ENCODE measurements at places on chromosomes 5 and 9.

- no peak for DNase-seq
These were observed 1025.1 kb upstream of the C9orf72 start for GRCh38 chr9:28598408-28598807.

GRCh38 chr9:18665947-18666346 is 192.0 kb downstream of the ADAMTSL1 start:
- DNase-seq, result no peak

DNA sequence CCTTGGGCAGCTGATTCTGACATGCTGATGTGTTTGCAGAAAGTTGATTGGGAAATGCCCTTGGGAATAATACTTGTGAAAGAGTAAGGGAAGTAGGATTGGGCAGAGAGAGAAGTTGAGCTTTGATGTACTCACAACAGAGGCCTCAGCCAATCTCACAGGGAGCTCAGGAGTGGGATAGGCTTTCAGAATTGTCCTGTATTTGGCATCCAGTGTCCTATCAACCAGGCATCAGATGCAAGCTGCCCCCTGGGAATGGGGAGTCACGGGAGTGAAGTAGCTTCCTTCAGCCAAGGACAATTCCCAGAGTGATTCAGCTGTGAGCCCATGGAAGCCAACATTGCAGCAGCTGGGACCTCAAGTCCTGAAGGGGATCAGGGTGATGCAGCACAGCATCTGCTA is 39.6 kb downstream of the DMAC1 start:
- no peak for DNase-seq

GRCh38 chr5:148343603-148344487 is 8.5 kb downstream of the SPINK9 start:
- DNase-seq, result no peak

- DNase-seq, result no peak
These were observed 146.4 kb upstream of the SMIM23 start for GRCh38 chr5:171639205-171639621.

GRCh38 chr9:99511723-99512122 is 289.6 kb downstream of the SEC61B start:
- DNase-seq, result no peak

DNA sequence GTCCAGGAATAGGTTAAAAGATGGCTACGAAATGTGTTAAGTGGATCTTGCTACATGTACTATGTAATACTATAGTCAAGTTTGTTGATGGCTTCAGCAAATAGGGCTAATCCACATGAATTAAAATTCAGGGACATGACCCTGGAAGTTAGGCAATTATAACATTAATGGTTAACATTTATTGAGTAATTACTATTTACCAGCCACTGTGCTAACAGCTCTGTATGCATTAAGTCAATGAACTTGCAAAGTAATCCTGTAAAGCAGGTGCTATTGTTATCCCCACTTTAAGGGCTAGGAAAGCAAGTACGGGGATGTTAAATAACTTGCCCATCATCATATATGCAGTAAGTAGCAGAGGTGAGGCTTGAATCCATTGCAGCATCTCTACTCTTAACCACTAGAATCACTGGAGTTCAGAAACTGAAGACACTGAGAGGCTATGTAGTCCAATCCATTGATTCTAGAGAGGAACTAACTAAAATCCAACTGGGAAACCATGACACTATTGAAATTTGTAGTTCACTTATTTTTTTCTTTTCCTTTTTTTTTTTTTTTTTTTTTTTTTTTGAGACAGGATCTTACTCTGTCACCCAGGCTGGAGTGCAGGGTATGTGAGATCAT is 77.5 kb upstream of the SPINK5 start:
- no peak for DNase-seq

DNA sequence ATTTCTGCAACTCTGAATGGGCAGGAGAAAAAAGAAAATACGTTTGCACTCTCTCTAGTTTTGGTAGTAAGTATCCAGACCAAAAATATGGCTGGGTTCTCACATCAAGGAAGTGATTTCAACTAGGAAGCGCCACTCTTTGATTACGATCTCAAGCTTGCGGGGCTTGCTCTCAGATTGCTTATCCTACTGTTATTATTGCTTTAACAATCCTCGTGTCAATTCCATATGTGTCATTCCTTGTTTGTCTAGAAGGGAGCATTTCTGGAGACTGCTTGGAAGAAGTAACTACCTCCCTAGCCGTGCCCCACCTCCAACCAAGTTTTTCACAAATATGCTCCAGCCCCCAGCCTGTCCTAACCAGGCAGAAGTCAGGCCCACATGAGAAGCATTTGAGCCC is 3.5 kb downstream of the PRUNE2 start:
- no peak for DNase-seq

DNA sequence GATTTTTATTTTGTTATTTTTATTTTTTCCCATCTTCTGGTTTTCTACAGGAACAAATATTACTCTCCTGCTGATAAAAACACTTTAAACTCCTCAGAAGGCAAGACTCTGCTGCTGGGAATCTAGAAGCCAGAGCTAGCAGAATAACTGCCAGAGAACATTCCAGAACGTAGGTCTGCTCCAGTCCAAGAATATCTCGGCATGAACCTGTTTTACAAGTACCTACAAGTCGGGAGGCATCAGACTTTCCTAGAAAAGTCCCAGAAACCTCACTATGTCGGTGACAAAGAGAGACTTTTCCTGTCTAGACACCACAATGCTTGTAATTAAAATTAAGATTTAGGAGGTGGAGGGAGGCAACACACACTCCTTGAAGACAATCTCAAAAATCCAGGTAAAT is 41.4 kb downstream of the FABP6 start:
- no peak for DNase-seq

GRCh38 chr5:148378670-148379069 is 5.1 kb upstream of the FBXO38 start:
- DNase-seq, result no peak

- DNase-seq, result no peak
These were observed 9.5 kb upstream of the NADK2 start for GRCh38 chr5:36251218-36251617.

DNA sequence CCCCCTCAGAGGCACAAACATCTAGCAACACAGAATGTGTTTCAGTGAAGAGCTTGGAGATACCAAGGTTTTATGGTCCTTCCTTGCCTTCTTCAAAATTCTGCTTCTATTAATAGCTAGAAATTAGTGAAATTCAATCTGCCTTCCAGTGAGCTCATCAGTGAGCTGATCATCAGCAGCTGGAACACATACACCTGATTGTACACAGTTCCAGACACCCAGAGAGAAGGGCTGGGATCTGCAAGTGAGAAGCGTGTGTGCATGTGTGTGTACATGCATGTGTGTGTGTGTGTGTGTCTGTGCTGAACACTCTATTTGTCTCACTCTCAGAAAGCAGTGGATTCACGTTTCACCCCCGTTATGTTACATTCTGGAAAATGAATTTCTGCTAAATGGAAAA is 28.5 kb downstream of the CFAP90 start:
- DNase-seq, result no peak

GRCh38 chr5:131530706-131531331 is 104.2 kb downstream of the RAPGEF6 start:
- no peak for DNase-seq

All from hypothalamus (tissue), 51 donors.